Stimulated activated CD8-positive, alpha-beta memory T cell treated with anti-CD3 and anti-CD28 coated beads, Interleukin-7, amount 100 ng/mL, for 48 hours (primary cell): ENCODE measurements at places on chromosomes 3 and 15.

- no peak for DNase-seq
These were observed 67.5 kb upstream of the LRRFIP2 start for GRCh38 chr3:37241880-37242279.

GRCh38 chr3:64133272-64133671 lies 92.0 kb downstream of the PRICKLE2 start:
- no peak for DNase-seq

GRCh38 chr15:48966595-48967301 lies 3.0 kb upstream of the SHC4 start:
- DNase-seq: peak; percentile 31

GRCh38 chr3:15514663-15515340 lies 6.7 kb downstream of the COLQ start:
- DNase-seq: no peak

- no peak for DNase-seq
These were observed 11.2 kb downstream of the MYD88 start for GRCh38 chr3:38149708-38150107.

- DNase-seq: no peak
These were observed 41.3 kb upstream of the LYZL4 start for GRCh38 chr3:42451546-42452230.

DNA sequence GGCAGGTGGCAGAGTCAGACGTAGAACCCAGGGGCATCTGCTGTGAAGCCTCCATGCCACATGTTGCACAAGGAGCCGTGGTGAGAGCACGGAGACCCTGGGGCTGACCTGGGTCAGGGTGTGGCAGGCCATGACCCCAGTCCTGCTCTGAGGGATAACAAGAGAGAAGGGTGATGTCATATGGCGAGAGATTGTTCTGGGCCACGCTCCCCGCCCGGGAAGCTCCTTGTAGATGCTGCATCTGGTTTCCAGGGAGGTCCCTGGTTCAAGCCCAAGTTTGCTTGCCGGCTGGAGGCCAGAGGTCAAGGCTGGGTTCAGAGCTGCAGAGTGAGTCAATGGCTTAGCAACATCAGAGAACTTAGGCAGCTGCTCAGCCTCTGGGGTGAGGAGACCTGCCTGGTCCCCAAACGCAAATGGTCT lies 17.3 kb downstream of the FGD5 start:
- no peak for DNase-seq

GRCh38 chr3:24548278-24548677 lies 53.6 kb upstream of the THRB start:
- DNase-seq: no peak

DNA sequence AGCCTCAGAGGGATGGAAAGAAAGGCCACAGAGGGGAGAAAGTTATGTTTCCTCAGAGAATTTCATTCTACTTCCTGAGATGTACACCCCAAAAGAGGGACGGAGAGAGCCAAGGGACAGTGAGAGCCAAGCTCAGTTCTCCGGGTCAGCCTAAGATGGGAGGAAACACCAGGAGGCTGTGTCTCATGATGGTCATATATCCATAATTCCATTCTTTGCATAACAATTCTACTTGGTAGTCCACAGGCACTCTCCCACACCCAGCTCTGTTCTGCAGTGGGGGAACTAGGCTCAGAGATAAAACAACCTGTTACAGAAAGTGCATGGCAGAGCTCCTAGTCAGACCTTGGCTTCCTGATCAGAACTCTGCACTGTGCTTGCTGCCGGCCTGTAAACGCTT lies 54.4 kb downstream of the WDR76 start:
- no peak for DNase-seq

DNA sequence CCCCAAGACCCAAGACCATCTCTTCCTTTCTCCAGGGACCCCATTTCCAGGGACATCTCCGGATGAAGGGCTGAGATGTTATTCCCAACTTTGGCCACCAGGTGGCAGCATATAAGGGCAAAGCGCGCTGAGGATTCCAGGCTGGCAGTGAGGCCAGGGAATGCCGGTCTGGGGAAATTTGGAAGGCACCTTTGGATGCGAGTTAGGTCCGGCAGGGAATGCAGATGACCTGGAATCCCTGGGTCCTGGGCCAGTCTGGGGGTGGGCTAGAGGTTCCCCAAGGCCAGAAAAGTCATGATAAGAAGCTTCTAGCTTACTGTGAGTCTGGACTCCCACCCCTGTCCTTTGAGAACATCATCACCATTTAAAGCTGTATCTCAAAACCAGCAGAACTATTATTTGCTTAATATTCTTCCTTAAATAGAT lies 1.6 kb upstream of the CHST13 start:
- DNase-seq: no peak

- no peak for DNase-seq
These were observed 51.2 kb downstream of the KAT2B start for GRCh38 chr3:20091331-20092047.

DNA sequence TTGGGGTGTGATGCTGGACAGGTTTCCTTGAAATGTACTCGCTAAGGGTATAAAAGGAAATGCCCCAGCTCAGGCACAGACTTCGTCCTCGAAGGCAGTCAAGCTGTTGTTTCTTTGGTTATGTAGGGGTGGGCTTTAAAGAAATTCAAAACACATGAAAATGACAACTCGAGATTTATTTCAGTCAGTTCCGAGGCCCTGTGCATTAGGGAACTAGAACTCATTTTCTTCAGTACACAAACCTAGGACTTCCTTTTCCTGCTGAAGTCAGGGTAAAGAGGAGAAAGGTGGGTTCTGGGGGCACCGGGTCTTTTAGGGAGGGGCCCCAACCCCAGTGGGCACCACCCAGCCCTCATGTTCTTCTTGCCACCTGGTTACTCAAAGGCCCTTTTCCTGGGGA lies 7.7 kb downstream of the CCR9 start:
- no peak for DNase-seq

DNA sequence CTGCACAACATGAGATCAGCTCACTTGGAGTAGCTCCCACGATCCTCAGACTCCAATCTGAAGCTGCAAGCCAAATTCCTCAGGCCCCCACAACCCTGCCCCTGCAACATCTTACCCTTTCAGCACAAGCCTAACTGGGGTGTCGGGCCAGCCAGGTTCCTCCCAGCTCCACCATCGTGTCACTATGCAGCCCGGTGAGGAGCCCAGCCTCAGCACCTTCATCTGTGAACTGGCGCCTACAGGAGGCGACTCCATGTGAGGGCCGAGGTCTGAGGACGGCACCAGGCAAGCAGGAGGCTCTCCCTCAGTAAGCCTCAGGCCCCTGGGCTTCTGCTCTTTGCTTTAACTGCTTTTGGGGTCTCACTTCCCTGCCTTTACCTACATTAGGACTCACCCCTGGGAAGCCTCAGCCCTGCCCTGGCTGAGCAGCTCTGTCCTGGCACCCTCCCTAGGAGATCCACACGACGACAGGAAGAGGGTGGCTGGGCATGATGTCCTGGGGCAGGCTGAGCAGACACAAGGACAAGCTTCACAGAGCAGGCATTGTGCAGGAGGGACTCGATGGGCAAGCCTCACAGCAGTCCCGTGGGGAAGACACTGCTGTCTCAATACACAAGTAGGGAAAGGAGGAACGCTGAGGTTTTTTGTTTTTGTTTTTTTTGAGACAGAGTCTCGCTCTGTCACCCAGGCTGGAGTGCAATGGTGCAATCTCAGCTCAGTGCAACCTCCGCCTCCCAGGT lies 104.6 kb downstream of the ADAMTS17 start:
- DNase-seq: no peak

GRCh38 chr15:66859688-66860253 lies 157.7 kb downstream of the SMAD6 start:
- no peak for DNase-seq

GRCh38 chr3:186705882-186706780 lies 11.0 kb upstream of the KNG1 start:
- peak; percentile 36 for DNase-seq

- no peak for DNase-seq
These were observed 26.4 kb downstream of the EFCC1 start for GRCh38 chr3:129027544-129027880.

DNA sequence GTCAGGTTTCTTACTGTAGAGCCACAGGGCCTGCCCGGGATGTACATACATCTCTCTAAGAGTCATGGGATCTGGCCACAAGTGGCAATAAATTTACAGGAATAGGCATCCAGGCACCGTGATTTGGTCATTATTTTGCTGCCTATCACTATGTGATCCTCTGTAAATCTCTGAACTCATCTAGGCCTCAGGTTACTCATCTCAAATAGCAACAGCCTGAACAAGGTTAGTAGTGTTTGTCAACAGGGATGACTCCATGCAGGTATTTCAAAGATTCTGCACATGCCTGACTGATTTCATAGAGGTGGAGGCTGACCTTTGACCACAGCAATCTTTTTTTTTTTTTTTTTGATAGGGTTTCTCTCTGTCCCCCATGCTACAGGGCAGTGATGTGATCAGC lies 88.8 kb upstream of the TBL1XR1 start:
- DNase-seq: no peak

- no peak for DNase-seq
These were observed 10.5 kb downstream of the IVD start for GRCh38 chr15:40416056-40416455.

GRCh38 chr3:67090474-67090873 lies 92.4 kb downstream of the KBTBD8 start:
- DNase-seq: no peak

DNA sequence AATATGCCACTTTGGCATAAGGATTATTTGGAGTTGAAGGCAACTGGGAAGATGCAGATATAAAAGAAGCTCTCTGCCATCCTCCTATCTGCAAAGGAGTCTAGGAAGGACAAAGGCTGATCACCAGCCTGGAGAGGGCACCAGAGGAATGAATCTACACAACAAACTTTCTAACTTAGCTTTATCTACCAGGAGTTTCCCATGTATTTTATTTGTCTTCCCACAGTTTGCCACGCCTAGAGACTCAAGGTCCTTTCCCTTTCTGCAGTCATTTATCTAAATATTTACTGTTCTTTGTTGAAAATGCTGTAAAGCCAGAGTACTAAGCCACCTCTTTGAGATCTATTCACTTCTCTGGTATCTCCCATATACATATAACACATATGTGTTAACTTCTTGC lies 32.2 kb downstream of the GPR176 start:
- DNase-seq: no peak

DNA sequence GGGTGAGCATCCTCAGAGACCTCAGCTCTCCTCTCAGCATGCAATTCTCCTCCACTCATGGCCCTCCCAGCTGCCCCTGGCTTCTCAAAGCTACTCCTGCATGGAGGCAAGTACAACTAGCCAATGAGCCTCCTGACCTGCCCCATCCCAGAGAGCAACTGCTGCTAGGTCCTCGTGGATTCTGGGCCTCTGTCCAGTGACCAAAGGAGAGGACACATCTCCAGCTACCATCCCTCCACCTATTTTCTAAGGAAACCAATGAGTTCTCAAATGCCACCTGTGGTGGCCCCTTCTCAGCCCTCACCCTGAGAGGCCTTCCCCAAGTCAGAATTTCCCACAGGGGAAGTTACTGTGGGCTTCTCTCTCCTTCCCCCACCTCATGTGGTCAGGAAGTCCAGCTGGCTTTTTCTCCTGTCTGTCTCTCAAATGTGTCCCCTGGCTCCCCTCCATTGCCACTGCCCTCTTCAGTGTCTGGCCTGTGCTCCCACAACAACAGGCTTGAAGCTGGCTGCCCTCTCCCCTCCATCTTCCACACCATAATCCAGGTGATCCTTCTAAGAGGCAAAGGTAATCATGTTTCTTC lies 43.0 kb downstream of the LIPC start:
- DNase-seq: no peak

DNA sequence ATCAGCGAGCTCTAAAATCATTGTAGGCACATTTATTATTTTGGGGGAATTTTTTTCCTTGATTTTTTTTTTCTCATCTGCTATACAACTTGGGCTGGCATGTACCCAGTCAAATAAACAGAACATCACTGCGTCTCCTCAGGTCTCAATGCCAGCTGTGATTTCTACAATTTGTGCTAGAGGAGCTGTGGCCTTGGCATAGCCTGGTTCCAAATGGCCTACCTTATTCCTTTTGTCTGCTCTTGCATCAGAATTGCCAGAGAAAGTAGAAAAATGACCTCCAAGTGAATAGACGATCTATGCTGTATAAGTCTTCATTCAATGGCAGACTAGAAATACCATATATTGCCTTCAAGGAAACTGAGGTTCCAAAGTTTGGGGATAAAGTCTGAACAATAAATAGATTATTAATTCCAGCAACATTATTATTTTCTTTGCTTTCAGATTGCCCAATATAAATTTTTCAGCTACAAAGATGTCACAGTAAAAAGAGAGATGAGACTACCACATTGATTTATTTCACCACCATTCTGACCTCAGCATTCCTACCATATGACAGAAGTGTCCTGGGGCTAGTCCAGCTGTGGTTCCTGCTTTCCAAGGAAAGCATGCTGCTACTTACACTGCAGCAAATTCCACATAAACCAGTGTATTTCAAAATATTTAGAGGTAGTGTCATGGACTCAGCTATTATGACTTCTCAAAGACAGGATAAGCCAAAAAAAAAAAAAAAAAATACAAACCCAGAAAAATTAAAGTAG lies 493.9 kb upstream of the ZNF385D start:
- DNase-seq: no peak

- DNase-seq: no peak
These were observed 62.3 kb downstream of the SYNM start for GRCh38 chr15:99167201-99167600.

GRCh38 chr15:80568298-80568697 lies 126.8 kb upstream of the ABHD17C start:
- no peak for DNase-seq

- no peak for DNase-seq
These were observed 39.3 kb upstream of the SEMA6D start for GRCh38 chr15:47678040-47678439.

DNA sequence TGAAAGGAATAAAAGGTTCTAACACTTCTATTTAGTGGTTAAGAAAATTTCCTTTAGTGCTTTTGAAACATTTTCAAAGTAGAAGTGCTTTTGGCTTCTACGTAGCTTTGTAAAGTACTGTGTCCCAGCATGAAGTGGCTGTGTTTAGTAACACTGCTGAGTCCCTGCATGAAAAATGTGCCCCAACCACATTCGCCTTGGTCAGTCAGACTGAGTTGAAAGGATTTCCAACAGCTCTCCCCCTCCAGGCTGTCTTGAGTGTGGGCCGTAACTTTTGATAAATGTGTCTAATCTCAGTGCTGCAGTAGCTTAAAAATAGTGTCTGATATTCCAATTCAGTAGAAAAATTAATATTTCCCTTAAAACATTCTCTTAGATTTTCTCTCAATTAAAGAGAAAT lies 115.0 kb downstream of the NR1D2 start:
- DNase-seq: no peak

- no peak for DNase-seq
These were observed 67.8 kb upstream of the SNTN start for GRCh38 chr3:63584681-63585080.

- no peak for DNase-seq
These were observed 47.3 kb downstream of the ITGB5 start for GRCh38 chr3:124839896-124840295.

DNA sequence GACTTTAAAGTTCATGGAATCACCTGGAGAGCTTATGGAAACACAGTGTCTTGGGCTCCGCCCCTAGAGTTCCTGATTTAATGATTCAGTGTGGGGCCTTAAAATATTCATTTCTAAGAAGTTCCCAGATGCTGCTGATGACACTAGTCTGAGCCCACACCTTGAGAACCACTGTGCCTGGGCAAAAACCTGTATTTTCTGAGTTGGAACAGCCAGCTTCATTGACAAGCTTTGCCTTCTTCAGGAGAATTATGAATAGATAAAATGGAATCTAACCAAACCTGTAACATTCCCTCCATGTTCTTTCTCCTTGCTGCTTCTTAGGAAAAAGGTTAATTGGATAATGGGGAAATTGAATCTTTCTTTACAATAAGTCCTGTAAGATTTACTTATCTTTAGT lies 490.7 kb downstream of the DIPK2A start:
- no peak for DNase-seq
